Hematopoietic multipotent progenitor cell treated with erythropoietin and hydrocortisone succinate and interleukin-3 and kit ligand, for 6 days (in vitro differentiated cells): ENCODE measurements at places on chromosomes 3 and 15.
A peak's percentile ranks its signal among the peaks of the same experiment; 100 is the strongest.

- no peak for DNase-seq
Observed at GRCh38 chr3:108250626-108251025, 28.4 kb upstream of the IFT57 start.

- no peak for DNase-seq
Observed at GRCh38 chr15:80034629-80035028, 24.8 kb upstream of the ZFAND6 start.

DNA sequence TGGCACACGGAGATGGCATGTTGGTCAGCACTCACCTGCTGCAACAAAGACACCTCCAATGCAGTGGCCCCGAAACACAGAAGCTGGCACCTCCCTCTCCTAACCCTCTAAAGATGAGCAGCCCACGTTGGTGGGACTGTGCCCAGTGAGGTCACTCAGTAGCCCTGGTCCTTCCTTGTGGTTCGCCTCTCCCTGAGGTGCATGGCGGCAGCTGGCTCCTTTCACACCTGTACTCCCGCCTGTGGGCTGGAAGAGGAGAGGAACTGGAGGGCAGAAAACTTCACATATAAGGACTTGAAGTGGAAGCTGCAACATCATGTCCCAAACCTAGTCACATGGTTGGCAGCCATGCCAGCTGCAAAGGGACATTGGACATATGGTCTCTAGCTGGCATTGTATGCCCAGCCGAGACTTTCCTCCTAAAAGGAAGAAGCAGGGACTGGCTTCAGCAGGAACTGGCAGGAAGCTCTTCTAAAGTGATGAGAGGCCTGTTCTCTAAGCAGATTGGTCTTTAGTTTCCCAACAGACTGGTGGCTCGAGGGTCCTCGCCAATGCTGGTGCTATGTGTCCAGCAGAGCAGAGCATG, 10.8 kb upstream of the C3orf22 start:
- DNase-seq = no peak

DNA sequence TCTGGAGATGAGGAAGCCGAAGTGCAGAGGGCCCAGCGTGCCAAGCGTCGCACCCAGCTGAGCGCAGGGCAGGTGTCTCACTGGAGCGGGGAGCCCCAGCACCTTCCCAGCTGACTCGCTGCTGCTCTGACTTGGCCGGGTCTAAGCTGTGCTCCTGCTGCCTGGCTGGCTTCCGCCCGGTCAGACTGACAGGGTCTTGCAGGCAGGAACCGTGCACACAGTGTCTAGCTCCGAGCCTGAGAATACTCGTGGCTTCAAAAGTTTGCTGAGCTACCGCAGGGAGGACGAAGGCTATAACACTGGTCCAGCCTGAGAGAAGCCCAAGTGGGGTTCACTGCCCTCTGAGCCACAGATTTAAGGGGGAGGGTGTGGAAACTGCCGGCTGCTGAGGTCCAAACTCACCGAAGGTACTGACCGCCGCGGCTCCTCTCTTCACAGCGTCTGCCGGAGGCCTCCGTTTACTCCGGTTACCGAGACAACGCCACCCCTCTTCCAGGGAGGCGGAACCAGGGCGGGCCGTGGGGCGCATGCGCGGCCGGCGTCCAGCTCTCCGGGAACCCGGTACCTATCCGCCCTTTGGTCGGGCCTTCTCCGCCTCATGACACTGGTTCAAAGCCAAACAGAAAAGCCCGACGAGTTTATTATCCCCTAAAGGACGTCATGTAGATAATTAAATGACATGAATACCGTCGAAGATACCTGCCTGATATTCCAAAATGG, at the start of gene CFAP44:
TSS of gene CFAP44 (minus strand) at position 443 of the 720 bp plus-strand sequence. CDS start 7,829 bp downstream, outside the sequence.
- peak; percentile 61 for DNase-seq

- no peak for DNase-seq
Observed at GRCh38 chr3:86984271-86984670, 6.7 kb downstream of the VGLL3 start.
